ENCODE measurements at places on chromosomes 5 and 9.
A peak's percentile ranks its signal among the peaks of the same experiment; 100 is the strongest.

DNA sequence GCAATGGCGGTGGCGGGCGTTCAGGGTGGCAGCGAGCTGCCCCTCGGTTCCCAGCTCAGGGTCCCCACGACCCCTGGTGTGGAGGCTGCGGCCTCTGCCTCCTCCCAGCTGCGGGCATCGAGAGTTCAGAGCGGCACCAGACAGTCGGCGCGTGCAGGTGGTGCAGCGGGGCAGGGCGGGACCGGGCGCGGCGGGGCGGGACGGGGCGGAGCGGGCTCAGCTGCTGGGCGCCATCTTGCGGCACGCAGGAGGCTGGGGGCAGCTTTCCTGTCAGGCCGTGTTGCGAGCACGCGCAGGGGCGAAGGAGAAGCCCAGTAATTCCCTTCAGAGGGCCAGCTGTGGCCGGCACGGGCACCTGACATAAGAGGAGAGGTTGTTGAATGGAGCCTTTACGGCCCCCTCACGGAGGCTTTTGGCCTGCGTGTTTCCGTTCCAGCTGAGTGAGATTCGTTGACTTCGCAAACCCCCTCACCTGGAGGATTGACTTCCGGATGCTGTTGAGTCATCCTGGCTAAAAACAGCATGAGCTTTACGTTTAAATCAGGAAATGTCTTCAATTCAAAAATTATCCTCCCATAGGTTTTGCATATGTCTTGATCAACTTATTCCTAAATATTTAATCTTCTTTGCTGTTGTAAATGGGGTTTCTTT lies 587 bp downstream of the C5orf47 start:
- DNase-seq: no peak

DNA sequence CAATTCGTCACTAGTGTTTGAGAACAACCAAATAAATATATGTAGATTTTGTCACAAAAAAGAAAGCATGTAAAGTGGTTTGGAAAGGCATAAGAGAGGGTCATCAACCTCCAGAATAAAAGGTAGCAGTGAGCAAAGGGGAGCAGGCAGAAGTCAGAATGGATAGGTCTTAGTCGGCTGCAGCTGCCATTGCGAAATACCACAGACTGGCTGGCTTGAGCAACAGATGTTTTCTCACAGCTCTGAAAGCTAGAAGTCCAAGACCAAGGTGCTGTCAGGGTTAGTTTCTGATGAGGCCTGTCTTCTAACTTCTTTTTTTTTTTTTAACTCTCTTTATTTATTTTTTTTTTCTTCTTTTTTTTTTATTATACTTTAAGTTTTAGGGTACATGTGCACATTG lies 208.1 kb upstream of the PIK3R1 start:
- DNase-seq: peak; percentile 78

GRCh38 chr9:75855509-75855908 lies 35.0 kb upstream of the PCSK5 start:
- peak; percentile 23 for DNase-seq

- peak; percentile 42 for DNase-seq
Observed at GRCh38 chr9:112629671-112630485, 88.0 kb downstream of the INIP start.

DNA sequence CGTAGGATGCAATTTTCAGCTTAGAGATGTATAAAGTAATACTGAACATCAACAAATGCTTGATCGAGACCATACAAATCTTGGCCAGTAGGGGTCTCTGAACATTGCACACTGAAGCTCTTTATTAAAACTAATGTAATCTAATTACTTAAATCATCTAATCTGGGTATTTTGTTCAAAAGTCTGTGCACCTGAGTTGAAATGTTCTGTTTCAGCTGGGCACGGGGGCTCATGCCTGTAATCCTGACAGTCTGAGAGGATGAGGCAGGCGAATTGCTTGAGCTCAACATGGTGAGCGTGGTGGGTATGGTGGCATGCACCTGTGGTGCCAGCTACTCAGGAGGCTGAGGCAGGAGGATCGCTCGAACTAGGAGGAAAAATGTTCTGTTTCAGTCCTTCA lies 41.0 kb downstream of the ESM1 start:
- peak; percentile 33 for DNase-seq

DNA sequence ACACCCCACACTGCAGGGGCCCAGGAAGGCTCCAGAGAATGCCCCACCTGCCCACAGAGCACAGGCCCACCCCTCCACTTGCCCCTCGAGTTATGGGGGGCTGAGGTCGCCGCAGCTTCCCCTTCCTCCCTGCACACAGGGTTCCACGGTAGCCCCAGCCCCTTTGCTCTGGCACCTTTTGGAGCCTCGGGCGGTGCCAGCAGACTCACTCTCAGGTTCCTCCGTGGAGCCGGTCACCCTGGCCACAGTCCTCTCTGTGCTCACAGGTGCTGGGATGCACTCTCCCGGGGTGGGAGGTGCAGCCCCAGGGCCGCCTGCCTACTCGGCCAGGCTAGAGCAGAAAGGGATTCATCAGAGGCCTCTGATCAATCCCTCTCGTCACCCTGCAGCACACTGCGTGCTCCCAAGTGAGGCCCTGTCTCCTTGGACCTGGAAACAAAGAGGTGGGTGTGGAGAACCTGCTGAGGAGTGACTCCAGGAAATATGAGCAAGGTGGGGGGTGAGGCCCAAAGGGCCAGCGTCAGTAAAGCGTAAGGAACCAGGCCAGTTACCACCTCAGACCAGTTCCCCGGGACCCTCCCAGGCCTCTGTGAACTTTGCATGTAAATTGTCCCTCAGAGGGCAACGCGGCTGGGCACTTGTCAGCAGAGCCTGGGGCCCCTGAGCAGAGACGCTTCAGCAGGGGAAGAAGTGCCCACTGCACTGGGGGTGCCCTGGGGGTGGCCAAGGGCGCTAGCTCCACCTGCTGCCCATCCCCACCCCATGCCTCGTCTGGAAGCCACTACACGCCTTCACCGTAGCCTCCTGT lies 167.8 kb downstream of the OLFM1 start:
- DNase-seq: no peak

DNA sequence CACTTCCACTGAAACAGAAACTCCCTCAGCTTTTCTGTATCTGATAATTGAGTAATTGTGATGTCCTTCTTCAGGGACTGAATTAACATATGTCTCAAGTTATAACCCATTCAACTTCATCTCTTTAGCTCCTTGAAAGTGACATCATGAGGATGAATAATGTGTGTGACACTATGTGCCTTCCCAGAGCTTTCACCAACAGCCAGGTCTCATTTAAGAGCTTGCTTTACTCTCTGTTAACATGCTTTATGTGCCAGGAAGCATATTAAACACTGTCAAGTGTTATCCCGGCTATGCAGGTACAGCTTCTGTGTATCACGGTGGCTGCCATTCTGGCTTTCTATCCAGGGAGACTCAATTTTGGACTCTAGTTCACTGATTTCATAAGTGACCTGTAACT lies 799.9 kb downstream of the CDH12 start:
- no peak for DNase-seq

DNA sequence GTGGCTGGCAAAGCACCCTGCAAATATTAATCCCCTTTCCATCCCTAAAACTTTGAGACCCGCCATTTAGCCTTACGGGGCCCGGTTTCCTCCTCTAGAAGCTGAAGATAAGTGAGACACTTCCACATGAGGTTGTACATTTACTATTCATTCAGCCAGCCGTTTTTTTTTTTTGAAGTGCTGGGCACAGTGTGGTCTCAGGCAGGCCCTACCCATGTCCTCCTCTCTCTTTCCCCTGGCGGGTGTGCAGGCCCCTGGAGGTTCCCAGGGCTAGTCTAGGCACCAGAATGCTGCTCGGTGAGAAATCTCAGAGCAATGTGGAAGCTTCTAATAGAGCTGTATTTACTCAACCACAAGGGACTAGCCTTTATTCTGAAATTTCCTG lies 107.4 kb upstream of the LARP1 start:
- no peak for DNase-seq

DNA sequence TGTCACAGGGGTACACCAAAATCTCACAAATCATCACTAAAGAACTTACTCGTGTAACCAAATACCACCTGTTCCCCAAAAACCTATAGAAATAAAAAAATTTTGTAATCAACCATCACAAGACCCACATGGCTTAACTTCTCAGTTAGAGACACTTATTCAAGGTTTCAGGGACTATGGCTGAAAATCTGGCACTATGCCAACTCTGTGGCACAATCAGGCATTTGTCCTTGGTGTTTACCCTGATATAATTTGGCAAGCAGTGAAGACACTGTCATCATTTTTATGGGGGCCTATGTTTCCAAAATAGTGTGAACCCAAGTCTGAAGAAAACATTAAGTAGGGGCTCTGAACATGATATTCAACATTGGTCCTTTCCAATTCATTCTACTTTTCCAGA lies 59.0 kb downstream of the ZNF622 start:
- no peak for DNase-seq

- DNase-seq: no peak
Observed at GRCh38 chr9:9536523-9536922, 1076.3 kb downstream of the PTPRD start.

GRCh38 chr9:130912932-130913598 lies 16.5 kb upstream of the QRFP start:
- DNase-seq: no peak

- peak; percentile 67 for DNase-seq
Observed at GRCh38 chr9:278651-279050, 64.0 kb downstream of the DOCK8 start.

DNA sequence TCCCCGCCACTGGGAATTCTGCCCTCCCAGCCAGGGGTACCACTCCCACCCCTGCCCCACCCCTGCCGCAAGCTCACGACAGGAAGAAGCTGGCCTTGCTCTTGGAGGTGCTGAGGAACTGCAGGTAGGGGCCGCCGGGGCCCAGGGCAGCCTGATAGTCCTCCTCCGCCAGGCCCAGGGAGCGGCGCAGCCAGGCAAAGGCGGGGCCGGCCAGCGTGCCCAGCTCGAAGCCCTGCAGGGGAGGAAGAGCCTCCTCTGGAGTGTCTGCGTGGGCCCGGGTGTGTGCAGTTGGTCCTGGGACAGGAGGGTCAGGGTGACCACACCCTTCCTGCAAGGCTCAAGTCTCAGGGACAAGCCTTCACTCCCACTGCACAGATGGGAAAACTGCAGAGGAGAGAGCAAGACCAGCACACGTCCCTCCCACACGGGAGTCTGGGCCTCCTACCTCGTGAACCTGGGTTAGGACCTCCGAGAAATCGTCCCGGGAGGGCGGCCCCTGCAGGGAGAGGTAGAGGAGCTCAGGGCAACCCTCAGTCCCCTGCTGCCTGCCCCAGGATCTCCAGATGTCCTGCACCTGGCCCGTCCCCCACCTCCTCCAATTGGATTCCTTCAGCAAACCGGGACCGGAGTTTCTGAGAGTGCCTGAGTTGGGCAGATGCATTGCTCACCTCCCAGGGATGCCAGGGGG lies 2.4 kb downstream of the PIP5KL1 start:
- no peak for DNase-seq

DNA sequence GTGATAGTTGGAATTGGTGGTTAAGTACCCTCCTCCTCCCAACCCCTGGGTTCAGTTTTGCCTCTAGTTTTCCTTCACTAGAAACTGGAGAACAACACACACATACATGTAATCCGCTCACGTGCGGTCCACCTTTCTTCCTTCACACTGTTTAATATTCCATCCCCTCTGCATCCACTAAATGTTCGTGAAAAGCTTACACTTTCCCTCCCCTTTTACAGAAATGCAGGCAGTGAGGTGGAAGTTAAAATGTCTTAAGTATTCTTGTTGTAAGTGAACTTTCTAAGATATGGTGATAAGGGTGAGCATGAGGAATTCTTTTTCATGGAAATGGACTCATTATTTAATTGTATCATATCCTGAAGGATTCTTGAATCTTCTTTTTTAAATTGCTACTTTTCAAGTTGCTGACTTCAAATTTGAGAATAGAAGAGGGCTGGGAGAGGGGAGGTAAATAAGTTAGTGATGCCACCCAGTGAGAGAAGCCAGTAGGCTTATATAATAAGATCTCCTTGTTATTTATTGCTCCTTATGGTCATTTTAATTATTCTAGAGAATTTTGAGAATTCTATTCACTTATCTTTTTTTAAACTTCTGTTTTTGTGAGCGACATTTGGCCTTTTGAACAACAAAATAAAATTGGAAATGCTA lies 90.2 kb downstream of the TLE4 start:
- DNase-seq: no peak

DNA sequence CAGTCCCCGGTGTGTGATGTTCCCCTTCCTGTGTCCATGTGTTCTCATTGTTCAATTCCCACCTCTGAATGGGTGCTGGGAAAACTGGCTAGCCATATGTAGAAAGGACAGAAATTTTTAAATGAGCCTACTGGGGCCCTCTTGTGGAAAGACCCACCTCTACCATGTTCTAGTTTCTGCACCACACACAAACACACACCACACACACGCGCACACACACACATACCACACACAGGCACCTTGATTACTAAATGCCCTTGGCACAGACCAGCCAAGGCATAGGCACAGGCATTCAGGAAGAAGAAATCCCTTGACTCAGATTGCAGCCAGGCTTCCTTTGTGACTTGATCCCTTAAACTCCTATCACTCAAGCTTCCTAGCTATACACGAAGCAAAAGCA lies 60.5 kb downstream of the SIL1 start:
- DNase-seq: no peak

DNA sequence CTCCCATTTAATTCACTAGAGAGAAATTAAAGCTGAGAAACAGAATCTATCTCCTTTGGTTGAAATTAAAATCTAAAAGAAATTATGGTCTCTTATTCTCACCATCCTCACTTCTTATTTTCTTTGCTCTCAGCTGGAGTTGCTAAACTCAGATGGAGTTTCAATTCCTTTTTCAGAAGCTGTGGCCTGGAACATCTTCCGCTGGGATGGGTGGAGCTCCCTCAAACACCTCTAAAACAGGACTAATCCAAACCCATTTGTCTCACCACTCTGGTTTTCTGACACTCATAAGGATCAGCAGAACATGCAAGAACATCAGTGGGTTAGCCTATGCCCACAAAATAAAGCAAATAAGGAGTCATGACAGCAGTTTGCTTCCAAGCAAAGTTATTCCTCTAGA lies 39.6 kb upstream of the CEP78 start:
- peak; percentile 45 for DNase-seq

- DNase-seq: no peak
Observed at GRCh38 chr5:1931604-1932231, 49.0 kb upstream of the IRX4 start.

DNA sequence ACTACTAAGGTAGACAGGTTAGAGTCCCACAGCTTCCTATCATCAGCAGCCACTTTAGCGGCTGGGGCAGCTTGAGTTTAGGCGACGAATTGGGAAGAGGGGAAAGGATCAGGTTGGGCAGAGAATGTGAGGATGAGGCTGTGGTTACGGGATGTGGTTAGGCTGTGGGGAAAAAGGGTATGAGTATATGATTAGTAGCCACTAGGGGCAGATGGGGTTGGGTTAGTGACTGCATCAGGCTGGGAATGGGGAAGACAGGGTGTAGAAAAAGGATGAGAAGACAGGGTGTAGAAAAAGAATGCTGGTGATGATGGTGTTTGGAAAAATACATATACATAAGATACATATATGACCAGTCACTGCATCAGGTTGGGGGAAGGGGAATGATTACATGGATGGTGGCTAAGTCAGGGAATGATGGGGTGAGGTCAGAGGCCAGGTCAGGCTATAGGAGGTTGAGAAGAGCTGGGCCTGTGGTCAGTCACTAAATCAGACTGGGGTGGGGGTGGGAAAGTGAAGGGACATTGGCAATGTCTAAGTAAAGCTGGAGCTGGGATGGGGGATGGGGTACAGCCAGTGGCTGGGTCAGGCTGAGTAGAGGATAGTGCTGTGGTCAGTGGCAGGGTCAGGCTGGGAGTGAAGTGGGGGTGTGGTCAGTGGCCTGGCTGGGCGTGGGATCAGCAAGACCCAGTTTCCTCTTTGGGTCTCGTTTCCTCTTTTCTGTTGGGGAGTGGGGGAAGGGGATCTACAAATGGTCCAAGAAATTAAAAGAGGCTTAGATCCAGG lies 2.1 kb downstream of the TLN1 start:
- peak; percentile 75 for DNase-seq
